ENCODE measurements at places on chromosomes 6 and 20.

DNA sequence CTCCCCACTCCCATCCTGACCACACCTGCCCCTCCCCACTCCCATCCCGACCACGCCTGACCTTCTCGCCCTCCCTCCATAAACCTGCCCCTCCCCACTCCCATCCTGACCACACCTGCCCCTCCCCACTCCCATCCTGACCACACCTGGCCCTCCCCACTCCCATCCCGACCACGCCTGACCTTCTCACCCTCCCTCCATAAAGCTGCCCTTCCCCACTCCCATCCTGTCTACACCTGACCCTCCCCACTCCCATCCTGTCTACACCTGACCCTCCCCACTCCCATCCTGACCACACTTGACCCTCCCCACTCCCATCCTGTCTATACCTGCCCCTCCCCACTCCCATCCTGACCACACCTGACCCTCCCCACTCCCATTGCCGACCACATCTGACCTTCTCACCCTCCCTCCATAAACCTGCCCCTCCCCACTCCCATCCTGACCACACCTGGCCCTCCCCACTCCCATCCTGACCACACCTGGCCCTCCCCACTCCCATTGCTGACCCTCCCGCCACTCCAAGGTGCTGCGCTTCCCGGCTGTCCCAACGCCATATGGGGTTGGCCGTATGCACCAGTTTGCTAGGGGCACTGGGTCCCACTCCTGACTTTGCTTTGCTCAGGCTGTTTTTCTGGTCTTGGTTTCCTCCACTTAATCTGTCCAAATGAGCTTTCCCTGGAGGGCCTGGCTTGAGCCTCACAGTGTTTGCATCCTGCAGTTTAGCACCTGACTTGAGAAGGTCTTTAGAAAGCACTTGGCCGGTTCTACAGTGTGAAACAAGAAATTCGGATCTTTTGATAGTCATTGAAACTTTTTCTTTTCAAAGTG is 2.9 kb downstream of the KIF25 start:
- DNase-seq: no peak

GRCh38 chr6:149405823-149406765 is 6.0 kb downstream of the SUMO4 start:
- no peak for DNase-seq

DNA sequence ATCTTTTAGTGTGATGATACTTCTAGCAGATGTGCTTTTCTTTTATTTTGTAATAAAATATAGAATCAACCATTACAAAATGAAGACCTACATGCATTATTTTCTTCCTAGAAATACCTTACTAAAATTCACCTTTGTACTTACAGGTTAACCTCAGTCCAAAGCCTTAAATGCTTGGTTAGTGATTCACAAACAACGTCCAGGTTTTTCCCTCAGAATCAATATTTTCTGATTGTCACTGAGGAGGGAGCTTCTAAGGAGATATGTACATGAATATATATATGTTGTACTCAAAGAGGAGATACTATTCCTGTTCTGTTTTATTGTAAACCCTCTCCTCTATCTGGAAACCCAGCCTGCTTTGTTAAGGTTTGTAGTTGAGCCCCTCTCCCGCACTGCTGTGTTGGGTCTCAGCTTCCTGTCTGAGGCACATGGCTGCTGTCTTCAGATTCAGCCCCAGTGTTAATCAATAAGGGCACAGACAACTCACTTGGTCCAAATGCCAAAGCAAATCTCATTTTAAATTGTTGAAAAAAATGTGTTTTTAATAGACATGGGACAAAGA is 33.9 kb upstream of the HS3ST5 start:
- DNase-seq: no peak

- peak; percentile 40 for DNase-seq
These were observed 91.3 kb upstream of the PRDM1 start for GRCh38 chr6:105994591-105995390.

DNA sequence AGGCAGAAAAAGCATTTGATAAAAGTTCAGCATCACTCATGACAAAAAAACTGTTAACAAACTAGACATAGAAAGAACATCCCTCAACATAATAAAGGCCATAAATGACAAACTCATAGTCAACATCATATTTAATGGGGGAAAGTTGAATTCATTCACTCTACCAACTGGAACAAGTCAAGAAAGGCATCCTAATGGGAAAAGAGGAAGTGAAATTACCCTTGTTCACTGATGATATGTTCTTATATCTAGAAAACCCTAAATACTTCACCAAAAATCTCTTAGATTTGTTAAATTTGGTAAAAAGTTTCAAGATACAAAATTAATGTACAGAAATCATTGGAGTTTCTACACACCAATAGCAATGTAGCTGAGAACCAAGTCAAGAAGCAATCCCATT is 48.9 kb downstream of the GGTLC1 start:
- DNase-seq: no peak

GRCh38 chr6:119116712-119117281 is 38.3 kb upstream of the FAM184A start:
- no peak for DNase-seq

- DNase-seq: no peak
These were observed 139.5 kb downstream of the C6orf58 start for GRCh38 chr6:127716465-127716864.

DNA sequence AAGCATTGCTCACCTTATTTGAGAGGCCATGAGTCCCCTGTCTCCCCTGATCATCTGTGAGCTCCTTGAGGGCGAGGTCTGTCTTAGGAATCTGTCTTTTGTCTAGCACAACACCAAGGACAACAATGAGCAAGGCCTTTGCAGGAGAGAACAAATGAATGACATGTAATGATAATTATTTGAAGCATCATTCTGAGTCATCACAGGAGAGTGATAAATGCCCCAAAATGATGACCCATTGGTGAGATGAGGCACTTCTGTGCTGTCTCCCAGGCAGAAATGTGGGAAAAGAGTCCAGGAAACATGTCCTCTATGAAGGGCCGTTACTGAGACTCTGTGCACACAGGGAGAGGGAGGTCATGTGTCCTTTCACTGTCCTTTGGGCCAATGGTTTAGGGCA is 105.2 kb upstream of the LRFN2 start:
- no peak for DNase-seq

DNA sequence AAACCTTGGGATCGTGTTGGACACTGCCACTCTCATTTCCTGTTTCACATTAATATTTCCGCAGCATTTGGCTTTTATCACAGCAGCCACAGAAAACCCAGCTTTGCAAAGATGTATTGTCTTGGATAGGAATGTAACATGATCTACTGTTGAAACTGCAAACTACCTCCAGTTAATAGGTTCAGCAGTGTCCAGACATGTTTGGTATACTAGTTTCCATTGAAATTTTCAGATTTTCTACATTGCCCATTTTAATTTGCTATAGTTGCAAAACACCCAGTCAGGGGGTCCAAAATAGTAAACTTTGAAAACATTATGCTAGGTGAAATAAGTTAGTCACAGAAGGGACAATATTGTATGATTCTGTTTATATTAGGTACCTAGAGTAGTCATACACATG is 3.3 kb downstream of the ANKRD6 start:
- DNase-seq: no peak

DNA sequence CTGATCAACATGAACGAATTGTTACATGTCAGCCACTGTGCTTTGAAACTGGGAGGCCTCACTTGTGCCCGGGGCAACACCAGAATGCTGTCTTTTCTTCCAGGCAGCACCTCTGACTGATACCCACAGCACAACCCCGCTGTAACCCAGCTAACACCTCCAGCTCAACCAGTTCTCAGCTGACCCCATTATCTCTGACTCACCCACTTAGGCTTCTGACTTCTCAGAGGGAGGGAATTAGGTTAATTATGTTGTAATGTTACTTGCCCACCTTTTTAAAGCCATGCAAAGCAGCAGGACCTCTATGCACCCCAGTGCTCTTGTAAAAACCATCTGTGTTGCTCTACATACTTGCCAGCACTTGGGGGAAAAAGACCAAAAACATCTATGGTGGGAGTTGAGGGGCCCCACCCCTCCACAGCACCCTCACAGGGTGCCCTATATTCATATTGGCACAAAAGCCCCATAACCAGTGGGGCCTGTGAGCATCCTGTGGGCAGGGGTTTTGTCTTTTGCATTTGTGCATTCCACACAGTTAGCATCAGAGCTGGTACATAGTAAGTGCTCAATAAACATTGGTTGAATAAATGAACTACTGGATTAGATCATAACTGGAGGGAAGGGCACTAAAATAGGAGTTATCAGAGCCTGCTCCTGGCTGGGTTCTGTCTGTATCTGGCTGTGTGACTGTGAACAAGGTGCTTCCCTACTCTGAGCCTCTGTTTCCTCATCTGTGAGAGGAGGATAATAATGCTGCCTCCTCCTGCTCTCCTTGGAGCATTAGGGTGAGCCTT is 22.3 kb downstream of the BNIP5 start:
- no peak for DNase-seq

DNA sequence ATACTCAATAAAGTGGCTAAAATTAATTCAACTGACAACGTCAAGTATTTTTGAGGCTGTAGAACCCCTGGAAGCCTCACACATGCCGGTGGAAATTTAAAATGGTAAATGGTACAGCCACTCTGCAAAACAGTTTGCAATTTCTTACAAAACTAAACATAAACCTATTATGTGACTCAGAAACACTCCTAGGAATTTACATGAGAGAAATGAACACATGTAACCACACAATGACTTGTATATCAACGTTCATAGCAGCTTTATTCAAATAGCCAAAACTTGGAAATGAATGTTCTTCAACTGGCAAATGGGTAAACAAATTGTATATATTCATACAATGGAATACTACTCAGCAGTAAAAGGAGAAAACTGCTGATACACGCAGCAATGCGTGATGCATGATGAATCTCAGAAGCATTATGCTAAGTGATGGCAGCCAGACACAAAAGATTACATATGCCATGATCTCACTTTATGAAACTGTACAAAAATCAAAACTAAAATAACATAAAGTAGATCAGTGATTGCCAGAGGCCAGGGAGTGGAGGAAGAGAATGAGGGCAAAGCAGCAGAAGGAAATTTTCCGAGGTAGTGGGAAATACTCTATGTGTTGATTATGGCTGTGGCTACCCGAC is 112.5 kb downstream of the FAM50B start:
- DNase-seq: no peak

DNA sequence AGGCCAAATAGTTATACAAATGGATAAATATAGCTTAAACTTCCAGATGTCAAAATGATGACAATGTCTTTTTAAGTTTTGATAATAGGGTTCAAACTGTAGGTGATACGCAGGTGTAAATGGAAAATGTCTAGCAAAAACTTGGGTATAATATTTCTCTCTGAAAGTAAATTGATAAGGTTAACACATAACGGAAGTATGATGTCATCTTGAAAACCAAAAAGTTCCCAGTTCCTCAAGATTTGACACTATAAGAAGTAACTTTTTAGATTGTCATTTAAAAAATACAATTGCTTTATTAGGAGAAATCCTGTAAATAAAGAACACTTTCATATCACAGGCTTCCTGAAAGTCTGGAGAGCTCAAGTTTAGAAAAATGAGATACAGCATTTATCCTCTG is 483.4 kb downstream of the FRK start:
- DNase-seq: no peak

GRCh38 chr6:42782689-42783176 is 881 bp downstream of the BICRAL start:
- peak; percentile 77 for DNase-seq

DNA sequence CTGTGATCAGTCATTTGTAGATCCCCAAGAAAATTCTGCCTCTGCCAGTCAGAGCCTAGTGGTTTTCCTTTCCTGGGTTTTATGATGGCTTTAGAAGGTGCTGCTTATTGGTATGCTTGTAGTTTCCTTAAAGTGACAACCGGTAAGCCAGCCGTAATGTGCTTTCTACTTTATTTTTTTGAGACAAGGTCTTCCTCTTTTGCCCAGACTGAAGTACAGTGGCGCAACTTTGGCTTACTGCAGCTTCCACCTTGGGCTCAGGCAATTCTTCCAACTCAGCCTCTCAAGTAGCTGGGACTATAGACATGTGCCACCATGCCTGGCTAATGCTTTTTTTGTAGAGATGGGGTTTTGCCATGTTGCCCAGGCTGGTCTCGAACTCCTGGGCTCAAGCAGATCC is 23.5 kb downstream of the MCM8 start:
- DNase-seq: no peak

DNA sequence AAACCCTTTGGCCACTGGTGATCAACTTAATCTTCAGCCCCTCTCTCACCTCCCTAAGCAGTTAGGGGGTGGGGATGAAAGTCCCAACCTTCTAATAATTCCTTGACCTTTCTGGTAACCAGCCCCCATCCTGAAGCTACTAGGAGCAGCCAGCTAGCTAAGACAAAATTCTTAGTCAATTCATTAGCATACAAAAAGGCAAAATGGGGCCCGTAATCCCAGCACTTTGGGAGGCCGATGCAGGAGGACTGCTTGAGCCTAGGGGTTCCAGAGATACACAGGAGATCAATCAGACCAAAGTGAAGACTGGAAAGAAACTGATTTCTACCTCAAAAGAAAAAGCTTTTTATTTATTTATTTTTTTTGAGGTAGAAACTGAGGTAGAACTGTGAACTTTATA is 1.8 kb downstream of the ASCC3 start:
- DNase-seq: no peak

DNA sequence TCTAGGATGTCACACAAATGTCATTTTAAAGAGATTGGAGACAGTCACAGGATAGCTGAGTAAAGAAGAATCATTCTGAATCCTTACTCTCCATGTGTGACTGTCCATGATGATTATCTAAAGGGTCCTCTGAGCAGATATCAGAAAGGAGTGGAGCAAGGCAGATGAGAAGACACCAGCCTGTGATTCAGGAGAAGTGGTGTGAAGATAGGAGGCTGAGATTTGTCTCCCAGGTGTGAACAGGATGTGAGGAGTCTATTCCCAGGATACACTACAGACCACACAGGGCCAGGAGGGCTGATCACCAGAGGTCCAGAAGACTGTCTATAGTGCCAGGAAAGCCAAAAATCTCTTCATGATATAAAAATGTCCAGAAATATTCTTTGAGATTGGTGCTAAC is 27.0 kb downstream of the RWDD2A start:
- DNase-seq: no peak

DNA sequence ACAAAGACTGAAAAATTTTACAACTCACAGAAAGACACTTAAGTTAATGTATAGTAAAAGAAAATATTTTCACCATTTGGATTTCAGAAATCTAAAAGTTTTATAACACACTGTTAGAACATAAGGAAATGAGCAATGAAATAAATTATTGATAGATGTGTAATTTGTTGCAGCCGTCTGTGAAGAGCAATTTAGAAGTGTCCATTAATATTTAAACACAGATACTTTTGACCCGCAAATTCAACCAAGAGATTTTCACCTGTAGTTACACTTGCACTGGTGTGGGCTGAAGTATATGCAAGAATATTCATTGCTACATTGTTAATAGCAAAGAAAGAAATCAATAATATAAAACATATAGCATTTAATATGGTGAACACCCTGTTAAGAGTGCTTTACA is 14.6 kb upstream of the SLC17A3 start:
- no peak for DNase-seq

- no peak for DNase-seq
These were observed 1343.4 kb downstream of the HACE1 start for GRCh38 chr6:103516336-103516735.

DNA sequence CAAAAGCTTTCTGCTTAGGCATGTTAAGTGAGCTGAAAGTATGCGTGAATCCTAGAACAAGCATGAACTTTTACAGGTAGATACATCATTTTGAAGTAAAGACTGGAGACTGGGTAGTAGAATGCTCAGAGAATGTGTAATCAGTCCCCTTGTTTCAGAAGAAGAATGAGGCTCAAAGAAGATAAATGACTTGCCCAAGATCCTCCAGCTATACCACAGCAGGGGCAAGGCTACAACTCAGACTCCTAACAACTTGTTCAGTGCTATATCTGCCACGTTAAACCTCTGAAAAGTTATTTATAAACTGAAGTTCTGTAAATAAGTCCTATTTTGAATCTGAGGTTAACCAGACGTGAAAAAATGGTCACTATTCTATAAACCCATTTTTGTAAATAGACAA is 2.9 kb downstream of the RIPOR2 start:
- DNase-seq: no peak

Measured in skeletal muscle cell (primary cell).